ENCODE measurements at places on chromosomes 16 and 17. TPM values are rescaled to one million over a fixed set of nuclear protein-coding genes. Genes with fewer than 3 reads are reported as not detected.

The CLDN9 gene
- 16.3 TPM for polyA plus RNA-seq

The ACSM3 gene
- polyA plus RNA-seq, result not detected

The DPEP3 gene
- 0.15 TPM for polyA plus RNA-seq

The KRTAP4-4 gene
- polyA plus RNA-seq, result not detected

The CBFA2T3 gene
- 17.6 TPM for polyA plus RNA-seq

The SLC5A11 gene
- 16.1 TPM for polyA plus RNA-seq

The NXPH3 gene
- polyA plus RNA-seq, result 5.1 TPM

The CCL4 gene
- polyA plus RNA-seq, result 0.80 TPM

- DNase-seq, result peak; percentile 97
These were observed 8.0 kb upstream of the GINS2 start for GRCh38 chr16:85696781-85697180.

GRCh38 chr16:3654249-3654991 lies at the start of gene DNASE1:
DNASE1 (plus strand) TSS chr16:3654691; CDS start chr16:3655374, 683 bp downstream.
- DNase-seq, result peak; percentile 42

GRCh38 chr16:68973611-68974120 lies 130.3 kb downstream of the TANGO6 start:
- no peak for DNase-seq

- DNase-seq, result no peak
These were observed 39.2 kb downstream of the FTO start for GRCh38 chr16:53743149-53743566.

GRCh38 chr17:72407336-72407909 lies 286.6 kb downstream of the SOX9 start:
- peak; percentile 85 for DNase-seq

- DNase-seq, result no peak
These were observed 23.1 kb downstream of the ZFPM1 start for GRCh38 chr16:88476203-88476602.

- DNase-seq, result peak; percentile 26
These were observed 29.5 kb downstream of the SBK1 start for GRCh38 chr16:28321700-28322411.

DNA sequence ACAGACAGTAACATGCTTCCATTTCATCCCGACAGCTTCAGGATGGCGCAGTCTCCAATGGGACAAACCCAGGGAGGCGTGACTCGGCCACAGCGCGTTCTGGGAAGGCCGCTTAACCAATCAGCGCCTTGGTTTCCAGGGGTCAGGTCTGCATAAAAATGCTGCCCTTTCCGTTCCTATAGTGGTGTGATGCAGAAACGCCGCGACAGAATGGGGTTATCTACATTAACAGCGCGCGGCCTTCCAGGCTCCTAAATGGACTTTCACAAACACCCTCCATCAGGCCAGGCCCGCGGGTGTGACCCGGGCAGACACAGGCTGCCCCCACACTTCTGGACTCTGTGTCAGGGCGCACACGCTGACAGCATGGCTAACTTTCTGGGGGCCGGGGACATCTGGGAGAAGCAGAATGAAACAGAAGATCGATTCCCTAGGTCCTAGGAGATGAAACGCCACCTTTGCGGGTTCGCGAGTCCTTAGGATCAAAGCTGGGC lies 792 bp downstream of the TMEM231 start:
- DNase-seq, result peak; percentile 95

DNA sequence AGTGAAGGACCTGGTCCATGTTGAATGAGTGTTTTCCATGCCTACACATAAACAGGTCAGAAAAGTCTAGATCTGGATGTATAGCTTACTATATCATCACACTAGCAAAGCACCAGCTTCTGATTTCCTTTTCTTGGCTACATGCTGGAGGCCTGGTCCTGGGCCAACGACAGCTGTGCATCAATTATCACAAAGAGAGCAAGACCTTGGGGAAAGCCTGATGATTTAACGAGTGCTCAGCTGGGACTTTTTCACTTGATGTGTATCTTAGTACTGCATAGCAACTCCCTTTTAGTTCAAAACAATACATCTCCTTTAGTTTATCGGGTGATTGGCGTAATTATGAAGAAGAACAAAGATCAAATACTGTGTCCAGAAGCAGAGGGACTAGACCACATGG lies 358.2 kb downstream of the KIF2B start:
- peak; percentile 73 for DNase-seq

DNA sequence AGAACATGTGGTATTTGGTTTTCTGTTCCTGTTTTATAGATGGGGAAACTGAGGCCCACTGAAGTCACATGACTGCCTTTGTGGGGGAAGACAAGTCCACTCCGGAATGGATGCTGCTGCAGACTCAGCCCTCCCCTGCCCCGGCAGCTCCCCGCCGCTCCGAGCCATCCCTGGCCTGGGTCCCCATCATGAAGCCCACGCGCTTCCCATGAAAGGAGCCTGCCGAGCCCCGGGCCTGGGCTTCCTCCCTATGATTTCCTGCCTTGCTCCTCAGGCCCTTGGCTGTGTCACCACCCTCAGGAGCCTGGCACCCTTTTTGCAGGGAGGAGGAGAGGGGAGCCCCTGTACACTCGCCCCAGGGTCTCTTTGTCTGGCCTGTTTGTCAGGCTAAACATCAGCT lies 125.3 kb upstream of the FOXF1 start:
- DNase-seq, result no peak

DNA sequence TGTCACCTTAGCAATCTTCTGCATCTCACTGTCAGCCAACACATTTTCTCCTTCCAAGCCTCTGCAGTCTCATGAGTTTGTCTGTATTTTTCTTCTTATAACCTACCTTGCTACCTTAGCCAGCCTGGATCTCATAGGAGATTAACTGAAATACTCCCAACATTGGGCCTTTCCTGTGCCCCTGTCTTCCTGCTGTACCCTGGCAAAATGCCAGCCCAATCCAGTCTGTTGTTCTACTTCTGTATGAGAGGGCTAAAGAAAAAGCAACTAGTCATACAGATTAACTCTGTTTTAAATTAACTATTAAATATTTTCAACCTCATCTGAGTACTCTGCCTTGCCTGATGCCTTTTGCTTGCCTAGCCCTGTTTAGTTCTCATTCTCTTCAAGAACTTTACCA lies 18.4 kb downstream of the GOSR1 start:
- no peak for DNase-seq

DNA sequence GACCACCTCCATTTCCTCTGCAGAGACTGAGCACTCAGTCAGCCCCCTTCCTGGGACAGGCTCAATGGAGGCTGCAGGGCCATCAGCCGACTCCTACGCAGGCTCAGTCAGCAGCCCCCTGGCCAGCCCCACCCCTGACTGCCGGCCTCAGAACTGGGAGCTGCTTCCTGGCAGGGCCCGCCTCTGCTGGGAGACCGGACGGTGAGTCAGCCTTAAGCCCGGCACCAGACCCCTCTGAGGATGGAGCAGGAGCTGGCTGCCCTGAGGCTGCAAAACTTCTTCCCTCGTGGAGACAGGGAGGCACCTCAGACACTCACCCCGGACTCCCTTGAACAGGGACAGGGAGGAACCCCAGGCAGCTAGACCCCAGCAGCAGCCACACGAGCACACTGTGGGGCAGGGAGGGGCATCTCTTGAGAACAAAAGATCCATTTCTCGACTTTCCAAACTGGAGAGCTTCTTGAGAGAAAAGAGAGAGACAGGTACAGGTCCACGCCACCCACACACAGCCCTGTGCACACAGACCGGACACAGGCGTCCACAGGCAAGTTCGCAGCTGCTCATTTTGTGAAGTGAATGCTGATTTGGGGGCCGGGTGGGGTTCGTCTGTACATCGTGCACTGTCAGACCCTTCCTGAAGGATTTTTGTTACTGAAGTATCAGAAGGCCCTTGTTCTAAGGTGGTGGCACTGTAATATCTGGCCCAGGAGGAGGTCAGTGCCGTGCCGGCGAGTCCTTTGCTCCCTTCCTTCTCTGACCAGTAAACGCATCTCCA lies 1.3 kb upstream of the TUBB3 start:
- peak; percentile 51 for DNase-seq

DNA sequence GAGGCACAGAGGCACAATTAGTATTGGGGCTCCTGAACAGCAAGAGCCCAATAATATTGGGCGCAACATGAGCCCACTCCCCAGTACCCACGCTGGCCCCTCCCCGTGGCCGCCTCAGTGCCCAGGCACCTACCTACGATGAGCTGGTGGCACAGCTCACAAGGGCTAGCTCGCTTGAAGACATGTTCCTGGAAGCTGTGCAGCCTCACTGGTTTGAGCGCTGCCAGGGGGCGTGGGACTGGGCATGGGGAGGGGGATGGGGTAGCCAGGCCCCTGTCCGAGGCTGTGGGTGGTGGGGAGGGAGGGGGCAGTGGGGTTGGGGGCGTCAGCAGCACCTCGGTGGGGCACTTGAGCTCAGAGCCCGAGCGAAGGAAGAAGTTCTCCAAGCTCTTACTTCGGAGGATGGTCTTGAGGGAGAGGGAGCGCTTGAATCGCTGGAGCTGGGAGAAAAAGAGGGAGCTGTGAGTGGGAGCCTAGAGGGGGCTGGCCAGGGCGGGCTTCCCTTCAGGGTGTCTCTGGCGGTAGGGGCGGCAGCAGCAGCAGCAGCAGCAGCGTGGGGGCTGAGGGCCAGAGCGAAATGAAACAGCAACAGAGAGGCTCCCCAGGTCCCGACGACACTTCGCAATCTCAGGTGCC lies 7.9 kb downstream of the STAC2 start:
- DNase-seq, result no peak

DNA sequence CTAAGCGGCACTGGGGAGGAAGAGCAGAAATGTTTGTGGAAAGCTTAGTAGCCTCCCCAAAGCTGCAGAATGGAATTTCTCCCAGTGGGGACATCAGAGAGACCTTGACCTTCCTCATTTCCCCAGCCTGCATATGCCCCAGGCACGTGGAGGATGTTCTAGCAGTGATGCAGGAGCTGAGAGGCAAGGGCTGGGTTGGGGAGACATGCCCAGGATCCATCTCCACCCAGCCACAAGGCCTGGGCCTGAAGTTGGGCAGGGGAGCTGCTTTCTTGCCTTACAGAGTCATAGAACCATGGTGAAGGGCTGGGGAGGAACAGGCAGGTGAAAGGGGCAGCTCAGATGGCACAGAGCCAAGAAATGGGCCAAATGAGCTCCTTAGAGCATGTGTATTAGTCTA lies 104.0 kb downstream of the TMEM132E start:
- no peak for DNase-seq

GRCh38 chr17:39357986-39358385 lies 43.4 kb downstream of the FBXL20 start:
- DNase-seq, result no peak

GRCh38 chr17:42386777-42387657 lies 1.2 kb downstream of the STAT3 start:
- DNase-seq, result peak; percentile 62

- no peak for DNase-seq
These were observed 56.5 kb downstream of the SPAG9 start for GRCh38 chr17:51064061-51064735.

DNA sequence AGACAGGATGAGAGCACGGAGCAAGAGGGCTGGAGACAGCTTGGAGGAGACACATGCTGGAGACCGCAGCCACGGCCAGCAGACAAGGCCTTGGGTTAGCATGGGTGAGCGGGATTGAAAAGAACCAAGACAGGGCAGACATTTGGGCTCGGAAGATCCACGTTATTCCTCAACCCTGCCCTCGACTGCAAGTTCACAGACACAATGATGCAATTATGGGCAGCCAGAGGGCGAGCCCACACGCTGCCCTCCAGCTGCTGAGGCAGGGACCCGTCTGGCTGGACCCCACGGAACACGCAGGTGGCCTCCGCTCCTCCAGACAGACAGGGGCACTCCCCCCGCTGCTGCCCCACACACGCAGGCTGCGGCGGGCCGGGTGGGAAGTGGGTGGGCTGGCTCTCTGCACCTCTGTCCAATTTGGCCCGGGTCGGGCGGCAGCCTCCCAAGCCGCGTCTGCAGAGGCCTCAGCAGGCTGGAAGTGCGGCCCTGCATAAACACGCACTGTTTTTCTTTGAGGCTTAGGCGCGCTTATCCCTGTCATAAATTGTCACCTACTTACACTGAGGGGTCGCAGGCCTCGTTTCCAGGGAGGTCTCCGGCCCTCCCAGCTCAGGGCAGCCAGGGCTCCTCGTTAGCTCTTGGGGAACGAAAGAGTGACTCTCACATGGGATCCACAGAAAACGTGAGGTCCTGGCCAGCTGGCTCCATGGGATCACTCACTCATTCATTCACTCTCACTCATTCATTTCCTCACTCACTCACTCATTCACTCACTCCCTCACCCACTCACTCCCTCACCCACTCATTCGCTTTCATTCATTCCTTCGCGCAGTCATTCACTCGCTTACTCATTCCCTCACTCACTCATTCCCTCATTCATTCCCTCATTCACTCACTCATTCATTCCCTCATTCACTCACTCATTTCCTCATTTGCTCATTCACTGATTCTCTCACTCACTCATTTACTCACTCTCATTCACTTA lies 303.9 kb downstream of the C16orf95 start:
- no peak for DNase-seq

DNA sequence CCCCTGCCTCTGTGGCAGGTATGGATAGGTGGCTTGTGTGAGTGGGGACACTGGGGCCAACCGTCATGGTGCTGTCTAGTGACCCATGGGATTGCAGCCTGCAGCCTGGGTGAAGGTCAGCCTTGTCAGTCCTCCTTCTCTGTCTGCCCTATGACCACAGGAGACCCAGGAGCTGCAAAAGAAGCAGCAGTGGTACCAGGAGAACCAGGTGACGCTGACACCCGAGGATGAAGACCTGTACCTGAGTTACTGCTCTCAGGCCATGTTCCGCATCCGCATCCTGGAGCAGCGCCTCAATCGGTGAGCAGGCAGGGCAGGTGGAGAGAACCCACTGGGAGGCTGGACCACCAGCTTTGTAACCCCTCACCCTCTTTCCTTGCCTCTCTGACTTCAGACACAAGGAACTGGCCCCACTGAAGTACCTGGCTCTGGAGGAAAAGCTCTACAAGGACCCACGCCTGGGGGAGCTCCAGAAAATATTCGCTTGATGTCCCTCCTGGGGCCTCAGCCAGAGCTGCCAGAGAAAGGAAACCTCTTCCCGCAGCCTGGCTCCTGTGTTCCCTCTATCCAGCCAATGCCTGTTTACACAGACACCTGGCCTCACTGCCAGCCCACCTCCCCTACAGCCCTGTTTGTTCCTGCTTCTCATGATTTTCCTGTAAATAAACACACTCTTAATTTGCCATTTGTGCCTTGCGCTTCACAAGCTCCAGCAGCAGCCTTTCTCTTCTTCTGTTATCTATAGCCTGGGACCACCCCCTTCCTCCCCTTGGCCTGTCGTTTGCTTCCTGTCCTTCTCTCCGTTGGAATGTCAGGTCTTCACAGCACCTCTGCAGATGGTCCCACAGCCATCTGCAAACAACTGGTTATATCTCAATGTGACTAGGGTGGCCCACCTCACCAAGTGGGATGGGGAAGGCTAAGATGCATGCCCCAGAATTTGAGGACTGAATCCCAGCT lies 4.5 kb upstream of the KATNB1 start:
- no peak for DNase-seq

- DNase-seq, result no peak
These were observed 23.3 kb downstream of the PHF12 start for GRCh38 chr17:28928061-28928460.

GRCh38 chr17:76543826-76544545 lies 4.1 kb downstream of the PRCD start:
- peak; percentile 70 for DNase-seq
